NCI-H446 treated with DMSO at 0.1 percent for 48 hours (cell line): ENCODE measurements at places on chromosomes 7 and 10.

GRCh38 chr7:81684033-81684432 lies 85.8 kb downstream of the HGF start:
- DNase-seq: no peak

GRCh38 chr7:28984631-28985030 lies 26.5 kb upstream of the TRIL start:
- no peak for DNase-seq

DNA sequence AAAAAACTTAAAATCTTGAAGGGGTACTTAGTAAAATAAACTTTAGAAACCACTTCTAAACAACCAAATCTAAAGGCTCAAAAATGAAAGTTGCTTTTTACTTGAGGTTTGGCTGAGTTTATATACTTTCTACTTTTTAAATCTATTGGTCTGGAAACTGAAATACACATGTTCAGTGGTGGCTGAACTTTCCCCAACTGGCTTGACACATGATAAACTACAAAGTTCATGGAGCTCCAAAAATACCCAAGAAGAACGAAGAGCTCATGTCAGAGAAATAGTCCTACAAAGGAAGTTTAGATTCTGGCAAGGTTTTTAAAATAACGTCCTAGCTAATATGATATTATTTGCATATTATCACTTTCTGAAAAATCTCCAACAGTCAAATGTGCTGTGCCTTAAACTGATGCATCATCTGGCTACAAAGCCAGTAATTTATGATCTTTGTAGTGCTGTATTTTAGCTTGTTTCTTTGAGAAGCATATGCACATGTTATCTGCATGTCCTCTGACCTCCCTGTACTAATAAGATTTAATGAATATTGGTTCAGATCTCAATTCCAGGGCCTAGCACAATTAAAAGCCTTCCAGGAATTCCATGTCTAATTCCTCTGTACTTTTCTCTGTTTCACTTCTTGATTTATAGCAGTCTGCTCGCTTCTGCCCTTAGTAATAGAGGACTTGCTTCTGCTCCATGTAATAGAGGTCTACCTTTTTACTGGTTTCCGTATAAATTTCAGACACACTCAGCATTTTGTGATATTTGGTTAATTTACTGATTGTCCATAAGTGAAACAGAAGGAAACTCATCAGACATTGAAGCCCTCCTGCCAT lies 28.2 kb downstream of the SEMA3C start:
- no peak for DNase-seq

DNA sequence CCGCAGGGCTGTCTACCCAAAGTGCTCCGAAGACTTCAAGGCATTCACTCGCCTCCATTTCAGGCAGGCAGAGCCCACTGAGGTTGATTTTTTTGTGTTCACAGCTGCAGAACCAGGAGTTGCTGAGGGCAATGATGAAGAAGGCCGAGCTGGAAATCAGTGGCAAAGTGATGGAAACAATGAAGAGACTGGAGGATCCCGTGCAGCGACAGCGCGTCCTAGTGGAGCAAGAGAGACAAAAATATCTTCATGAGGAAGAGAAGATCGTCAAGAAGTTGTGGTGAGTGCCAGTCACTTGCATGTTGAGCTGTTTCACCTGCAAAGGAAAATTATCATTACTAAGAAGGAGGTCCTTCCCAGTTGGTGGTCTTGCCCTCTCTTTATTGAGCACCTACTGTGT lies 210.5 kb downstream of the ARHGAP21 start:
- DNase-seq: no peak

DNA sequence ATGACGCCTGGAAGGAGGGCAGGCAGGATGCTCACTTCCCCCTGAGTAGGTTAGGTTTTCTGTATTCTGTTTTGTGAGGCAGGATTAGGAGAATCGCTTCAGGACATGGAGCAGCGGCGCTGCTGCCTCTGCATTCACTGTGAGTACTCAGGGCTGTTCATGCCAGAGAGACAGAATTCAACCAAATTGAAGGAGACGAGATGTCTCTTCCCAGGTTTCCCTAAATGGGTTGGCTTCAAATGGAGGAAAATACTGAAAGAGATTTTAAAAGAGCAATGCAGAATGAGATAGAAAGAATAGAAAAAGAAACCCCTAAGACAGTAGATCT lies 21.9 kb upstream of the CNPY1 start:
- DNase-seq: no peak

GRCh38 chr7:116290740-116291139 lies 80.4 kb downstream of the TES start:
- DNase-seq: no peak

- no peak for DNase-seq
Observed at GRCh38 chr10:110107430-110107829, 99.6 kb downstream of the ADD3 start.

GRCh38 chr7:69819333-69819705 lies 221.0 kb downstream of the AUTS2 start:
- no peak for DNase-seq

- no peak for DNase-seq
Observed at GRCh38 chr7:131753620-131754222, 197.3 kb upstream of the PODXL start.

DNA sequence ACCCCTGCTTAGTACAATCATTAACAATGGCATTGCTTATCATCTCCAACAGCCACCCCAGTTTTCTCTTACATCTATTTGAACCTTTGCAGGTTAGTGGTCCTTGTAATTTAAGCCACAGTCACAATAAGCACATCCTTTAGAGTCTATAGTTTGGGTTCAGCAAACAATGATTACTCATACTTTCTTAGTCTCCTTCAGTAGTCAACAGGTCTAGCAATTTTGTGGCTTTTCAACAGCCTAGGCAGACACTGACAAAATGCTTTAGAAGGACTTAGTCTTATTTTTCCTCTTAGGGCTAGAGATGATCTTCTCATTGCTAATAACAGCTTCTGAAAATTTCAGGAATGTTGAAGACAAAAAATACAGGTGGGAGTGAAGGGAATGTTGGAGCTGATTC lies 32.3 kb upstream of the FAM204A start:
- DNase-seq: no peak

DNA sequence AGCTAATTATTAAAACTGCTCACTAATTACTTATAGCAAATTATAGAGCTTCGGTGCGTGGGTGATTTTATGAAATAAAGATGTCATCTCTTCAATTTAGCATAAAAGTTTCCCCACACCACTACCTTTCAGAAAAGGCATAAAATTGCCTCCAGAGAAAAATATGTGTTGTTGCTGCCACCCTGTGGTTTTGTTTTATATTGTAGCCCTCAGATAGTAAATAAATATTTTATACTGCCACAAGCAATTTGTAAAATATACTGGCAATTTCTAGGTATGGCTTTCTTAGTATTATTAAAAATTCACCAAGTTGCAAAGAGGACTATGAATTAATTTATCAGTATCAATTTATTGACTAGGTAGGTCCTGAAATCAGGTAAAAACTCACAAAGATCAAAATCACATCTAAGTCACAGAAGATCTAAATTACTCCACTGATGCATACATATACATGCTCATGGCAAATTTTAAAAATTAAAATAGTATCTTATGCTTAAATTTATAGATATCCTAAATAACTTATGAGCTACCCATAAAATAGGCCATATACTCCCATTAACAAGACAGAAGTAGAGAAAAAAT lies 26.5 kb downstream of the ASNS start:
- DNase-seq: no peak

DNA sequence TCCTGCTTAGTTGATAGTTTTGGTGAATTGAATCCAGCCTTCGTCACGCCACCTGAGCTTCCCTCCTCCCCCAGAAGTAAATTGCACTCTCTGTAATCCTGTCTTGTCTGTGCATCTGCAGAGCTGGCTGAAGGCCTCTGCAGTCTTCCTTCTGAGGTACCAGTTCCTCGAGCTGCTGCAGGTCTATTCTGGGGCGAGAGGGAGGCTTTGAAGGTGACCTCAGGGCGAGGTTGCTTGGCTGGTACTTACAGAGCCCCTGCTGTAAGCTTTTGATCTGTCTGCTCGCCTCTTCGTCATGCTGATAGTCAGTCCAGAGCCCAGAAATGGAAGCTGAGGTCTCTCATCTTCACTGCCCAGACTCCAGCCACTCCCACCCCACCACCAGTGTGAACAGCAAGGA lies 513.6 kb upstream of the FOXK1 start:
- no peak for DNase-seq

- DNase-seq: no peak
Observed at GRCh38 chr7:107312418-107312817, 143.6 kb downstream of the HBP1 start.

- DNase-seq: no peak
Observed at GRCh38 chr7:158530800-158531609, 56.6 kb downstream of the PTPRN2 start.

DNA sequence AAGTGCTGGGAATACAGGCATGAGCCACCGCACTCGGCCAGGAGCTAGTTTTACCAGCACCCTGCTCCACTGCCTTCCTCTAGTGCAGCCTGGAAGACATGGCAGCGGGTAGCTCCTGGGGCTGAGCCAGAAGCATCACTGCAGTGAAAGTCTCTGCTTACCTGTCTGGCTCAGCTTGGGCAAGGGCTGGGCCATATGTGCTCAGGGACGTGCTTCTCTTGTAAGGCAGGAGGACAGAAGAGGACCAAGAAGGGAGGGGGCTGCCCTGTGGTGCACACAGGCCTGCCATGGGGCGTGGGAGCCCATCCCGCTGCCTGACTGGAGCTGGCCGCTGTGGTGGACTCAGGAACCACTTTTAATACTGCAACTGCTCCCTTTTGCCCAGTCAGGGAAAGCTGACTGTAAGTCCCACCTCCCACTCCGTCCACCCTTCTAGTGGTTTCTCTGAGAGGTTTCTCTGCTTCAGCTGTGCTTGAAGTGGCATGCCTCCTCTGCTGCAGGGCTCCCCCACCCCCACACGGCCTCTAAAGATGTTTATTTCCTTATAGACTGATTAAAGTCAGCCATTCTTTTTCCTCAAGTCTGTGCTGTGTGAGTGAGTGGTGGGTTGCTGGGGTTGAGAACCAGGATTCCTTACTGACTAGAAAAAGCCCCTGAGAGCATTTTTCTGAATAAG lies 25.3 kb upstream of the C10orf95 start:
- DNase-seq: no peak

DNA sequence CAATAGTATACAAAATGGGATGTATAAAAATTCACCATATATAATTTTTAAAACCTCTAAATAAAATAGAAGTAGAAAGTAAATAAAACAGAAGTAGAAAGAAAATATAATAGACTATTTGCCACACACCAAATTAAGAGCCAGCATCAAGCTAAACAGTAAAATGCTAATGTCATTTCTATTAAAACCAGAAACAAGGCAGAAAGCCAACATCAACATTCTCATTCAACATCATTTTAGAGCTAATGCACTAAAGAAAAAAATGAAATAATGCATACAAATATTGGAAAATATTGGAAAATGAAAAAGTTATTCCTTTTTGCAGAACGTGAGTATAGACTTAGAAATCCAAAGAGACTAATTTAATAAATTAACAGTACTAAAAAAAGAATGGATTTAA lies 23.4 kb upstream of the RELN start:
- no peak for DNase-seq

- DNase-seq: no peak
Observed at GRCh38 chr7:150580638-150581394, 13.6 kb downstream of the GIMAP4 start.

DNA sequence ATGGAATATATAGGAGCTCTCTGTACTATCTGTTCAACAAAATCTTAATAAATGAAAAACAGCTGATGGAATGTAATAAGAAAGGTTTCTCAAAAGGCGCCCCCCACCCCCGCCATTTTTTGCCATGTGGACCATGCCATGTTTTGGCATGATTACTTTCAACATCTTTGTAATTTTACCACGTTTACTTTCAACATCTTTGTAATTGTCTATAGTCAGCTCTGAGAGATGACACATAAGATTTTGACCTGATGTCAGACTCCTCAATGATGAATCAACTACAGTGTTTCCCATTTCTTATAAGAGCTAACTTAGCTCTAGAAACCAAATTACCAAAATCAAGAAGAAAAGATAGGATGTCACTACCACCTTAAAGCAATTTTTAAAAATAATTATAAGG lies 144.9 kb upstream of the AHR start:
- DNase-seq: no peak

DNA sequence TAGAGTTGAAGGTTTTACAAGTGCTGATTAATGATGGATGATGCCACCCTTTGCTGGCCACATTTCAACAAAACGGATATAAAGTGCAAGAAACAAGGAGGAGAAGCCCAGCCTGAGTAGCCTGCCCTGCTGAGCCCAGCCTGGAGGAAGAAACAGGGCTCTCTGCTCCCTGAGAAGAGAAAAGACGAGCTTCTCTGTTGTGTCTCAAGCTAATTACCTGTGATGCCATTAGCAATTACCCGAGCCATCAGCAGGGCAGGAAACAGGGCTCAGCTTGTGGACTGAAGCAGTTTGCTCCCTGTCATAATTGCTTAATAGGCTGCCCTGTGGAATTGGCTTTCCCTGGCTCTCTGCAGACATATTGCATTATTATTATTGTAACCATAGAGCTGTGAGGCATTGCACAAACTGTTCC lies 709.3 kb upstream of the AUTS2 start:
- no peak for DNase-seq

GRCh38 chr7:30934732-30935568 lies 23.3 kb downstream of the AQP1 start:
- DNase-seq: no peak

- no peak for DNase-seq
Observed at GRCh38 chr10:34813626-34814222, 1.4 kb downstream of the PARD3 start.

DNA sequence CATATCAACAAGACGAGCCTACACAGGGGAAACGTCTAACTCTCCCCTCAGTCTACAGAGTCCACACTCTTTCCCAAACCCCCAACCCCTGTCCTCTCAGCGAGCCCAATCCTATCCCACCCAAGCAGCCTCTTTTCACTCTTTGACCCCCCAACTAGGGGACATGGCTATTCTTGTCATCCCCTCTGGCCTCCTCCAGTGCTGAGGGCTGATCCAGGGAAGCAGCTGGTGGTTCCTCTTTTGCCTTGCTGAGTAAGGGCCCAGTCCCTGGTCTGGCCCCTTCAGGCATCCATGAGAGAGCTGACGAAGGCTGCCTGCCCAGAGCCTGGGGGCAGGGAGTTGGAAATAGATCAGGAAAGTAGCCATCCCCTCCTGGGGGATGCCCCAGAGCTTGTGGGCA lies 6.4 kb downstream of the NOBOX start:
- no peak for DNase-seq
